Neuronal stem cell (in vitro differentiated cells): ENCODE measurements at places on chromosomes 2 and 18.

DNA sequence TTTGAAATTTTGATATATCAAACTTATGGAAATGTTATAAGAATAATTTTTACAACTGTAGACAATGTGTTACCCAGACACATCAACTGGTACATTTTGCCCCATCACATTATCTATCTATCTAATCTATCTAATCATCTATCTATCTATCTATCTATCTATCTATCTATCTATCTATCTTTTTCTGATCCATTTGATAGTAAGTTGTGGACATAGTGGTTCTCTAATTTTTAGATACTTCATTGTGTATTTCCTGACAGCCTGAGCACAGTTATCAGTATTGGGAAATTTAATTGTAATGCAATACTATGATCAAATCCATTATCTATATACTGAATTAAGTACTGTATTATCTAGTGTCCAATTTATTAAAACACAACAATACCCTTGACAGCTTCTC, 42.0 kb upstream of the TMEM18 start:
- no peak for DNase-seq

- no peak for DNase-seq
Observed at GRCh38 chr2:1940679-1941078, 196.4 kb upstream of the PXDN start.

GRCh38 chr2:103401621-103402020, 639.8 kb downstream of the TMEM182 start:
- peak; percentile 14 for DNase-seq

GRCh38 chr2:152407204-152407721, 72.3 kb downstream of the FMNL2 start:
- peak; percentile 54 for DNase-seq

- no peak for DNase-seq
Observed at GRCh38 chr2:61396005-61396404, 74.9 kb downstream of the USP34 start.

- DNase-seq: no peak
Observed at GRCh38 chr2:101364878-101365277, 22.4 kb downstream of the CREG2 start.

- DNase-seq: no peak
Observed at GRCh38 chr2:181483211-181483610, 26.0 kb downstream of the ITGA4 start.

- no peak for DNase-seq
Observed at GRCh38 chr2:63041592-63041991, 9.0 kb upstream of the OTX1 start.

GRCh38 chr2:61670591-61671501, 132.7 kb upstream of the XPO1 start:
- DNase-seq: no peak

- DNase-seq: no peak
Observed at GRCh38 chr2:239644011-239644410, 243.2 kb upstream of the HDAC4 start.

DNA sequence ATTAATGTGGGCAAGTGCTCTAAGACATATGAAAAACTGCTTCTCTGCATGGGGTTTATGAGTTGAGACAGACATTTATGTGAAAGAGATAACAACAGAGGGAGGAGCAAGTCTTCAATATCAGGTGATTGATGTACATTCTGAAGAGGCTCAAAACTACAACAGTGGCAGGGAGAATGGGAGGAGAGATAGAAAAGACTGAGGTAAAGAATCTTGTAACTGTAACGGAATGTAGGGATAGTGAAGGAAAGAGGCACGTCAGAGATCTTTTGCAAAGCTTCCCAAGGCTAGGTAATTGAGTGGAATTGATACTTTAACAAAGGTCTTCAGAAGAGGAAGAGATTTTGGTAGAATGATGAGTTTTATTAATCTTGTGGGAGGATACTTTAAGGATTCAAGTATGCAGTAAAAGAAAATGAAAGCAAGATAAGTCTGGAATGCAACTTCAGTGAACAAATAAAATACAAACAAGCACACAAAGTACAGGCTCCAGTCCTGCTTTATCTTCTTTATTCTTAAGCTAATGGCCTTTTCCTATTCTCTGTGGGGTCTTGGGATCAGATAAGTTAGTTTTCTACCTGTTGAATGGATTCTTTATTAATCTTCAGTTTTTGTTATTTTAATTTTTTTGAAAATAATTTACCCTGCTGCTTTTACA, 15.0 kb downstream of the SMAD4 start:
- peak; percentile 18 for DNase-seq

DNA sequence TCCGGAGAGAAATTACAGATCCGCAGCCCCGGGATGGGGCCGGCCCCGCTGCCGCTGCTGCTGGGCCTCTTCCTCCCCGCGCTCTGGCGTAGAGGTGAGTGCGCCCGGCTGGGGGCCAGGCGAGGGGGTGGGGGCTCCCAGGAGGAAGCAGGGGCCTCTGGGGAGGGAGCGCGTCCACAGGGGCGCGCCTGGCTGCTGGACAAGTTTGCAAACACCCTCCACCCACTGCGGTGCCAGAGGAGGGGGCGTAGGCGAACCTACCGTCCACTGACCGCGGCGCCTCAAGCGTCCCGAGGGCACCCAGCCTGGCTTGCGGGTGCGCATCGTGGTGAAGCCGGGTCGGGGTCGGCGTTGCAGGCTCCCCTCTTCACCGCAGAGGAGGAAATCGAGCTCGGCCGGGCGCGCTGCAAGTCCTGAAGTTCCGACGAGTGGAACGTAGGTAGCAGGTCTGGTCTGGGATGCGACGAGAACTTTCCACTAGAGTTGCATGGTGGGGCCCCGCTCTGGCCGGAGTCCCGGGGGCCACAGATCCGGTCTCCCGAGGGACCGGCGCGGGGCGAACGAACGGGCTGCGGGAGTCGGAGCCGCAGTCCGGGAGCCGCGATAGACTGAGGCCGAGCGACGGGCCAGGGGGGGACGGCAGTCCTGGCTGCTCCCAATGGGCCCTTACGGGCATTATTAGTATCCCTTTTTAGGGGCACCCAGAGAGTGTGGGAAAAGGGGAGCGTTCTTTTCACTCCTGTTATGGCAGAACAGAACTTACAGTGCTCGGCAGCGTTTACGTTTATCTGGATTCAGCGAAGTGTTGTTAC, 502 bp downstream of the MERTK start:
- peak; percentile 61 for DNase-seq

- DNase-seq: no peak
Observed at GRCh38 chr18:29188760-29189159, 1011.8 kb upstream of the CDH2 start.

- DNase-seq: no peak
Observed at GRCh38 chr2:231391981-231392380, 3.5 kb upstream of the B3GNT7 start.

GRCh38 chr2:181038796-181039195, 58.4 kb downstream of the UBE2E3 start:
- DNase-seq: no peak

- no peak for DNase-seq
Observed at GRCh38 chr2:25842155-25842554, 36.1 kb downstream of the ASXL2 start.

DNA sequence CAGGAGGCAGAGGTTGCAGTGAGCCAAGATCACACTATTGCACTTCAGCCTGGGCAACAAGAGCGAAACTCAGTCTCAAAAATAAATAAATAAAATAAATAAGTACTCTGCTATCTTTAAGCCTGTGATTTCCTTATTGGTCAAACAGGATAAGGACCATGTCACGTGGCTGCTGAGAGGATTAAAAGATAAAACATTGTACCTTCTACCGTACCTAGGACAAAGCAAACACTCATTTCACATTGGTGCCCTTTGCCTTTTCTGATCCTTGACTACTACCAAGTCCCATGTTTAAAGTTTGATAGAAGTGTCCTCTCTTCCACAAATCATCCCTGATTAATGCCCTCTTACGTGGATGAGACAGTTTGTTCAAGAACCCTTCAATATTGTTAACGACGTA, 120.2 kb upstream of the TFCP2L1 start:
- no peak for DNase-seq

DNA sequence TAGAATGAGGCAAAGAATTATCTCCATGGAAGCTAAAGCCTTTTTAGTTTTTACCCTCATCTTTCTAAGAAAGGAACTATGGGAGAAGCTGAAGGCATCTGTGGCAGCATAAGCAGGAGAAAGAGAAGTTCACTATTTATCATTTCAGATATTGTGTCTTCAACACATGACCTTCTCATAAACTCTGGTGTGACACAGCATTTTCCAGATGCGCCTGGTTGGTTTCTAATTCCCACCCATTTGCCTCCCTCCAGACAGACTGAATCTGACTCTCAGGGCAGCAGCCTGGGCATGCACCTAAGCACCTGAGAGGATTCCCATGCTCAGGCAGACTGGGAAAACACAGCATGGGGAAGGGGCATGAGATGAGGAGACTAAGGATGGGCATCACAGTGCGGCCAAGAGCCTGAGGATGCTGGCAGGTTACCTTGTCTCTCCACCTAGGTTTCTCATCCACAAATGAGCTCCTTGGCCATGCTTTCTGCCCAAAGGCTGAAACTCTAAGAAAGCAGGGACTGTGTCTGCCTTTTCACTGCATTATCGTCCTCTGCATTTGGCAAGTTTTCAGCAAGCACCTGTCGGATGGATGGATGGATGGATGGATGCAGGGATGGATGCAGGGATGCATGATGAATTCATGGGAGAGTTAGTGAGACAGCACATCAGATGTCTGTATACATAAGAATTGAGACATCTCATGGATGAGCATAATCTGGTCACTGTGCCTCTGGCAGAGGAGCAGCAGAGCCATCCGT, 28.8 kb upstream of the SULT1C4 start:
- no peak for DNase-seq

DNA sequence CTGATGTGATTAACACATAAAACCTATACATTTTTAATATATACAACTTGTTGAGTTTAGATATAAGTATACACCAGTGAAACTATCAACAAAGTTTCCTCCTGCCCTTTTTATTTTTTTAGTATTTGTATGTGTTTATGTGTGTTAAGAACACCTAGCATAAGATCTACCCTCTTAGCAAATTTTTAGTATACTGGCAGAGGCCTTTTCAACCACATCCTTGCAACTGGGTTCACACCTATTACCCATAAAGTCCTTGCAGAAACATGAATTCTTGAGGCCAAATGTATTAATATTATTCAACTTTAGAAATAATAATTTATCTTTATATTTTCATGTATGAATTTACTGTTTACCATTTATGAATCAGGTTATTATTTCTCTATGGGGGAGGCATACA, 119.7 kb upstream of the CRIM1 start:
- no peak for DNase-seq

- DNase-seq: no peak
Observed at GRCh38 chr2:134611316-134611715, 107.5 kb downstream of the TMEM163 start.

- no peak for DNase-seq
Observed at GRCh38 chr2:175465101-175465500, 283.6 kb upstream of the ATP5MC3 start.

DNA sequence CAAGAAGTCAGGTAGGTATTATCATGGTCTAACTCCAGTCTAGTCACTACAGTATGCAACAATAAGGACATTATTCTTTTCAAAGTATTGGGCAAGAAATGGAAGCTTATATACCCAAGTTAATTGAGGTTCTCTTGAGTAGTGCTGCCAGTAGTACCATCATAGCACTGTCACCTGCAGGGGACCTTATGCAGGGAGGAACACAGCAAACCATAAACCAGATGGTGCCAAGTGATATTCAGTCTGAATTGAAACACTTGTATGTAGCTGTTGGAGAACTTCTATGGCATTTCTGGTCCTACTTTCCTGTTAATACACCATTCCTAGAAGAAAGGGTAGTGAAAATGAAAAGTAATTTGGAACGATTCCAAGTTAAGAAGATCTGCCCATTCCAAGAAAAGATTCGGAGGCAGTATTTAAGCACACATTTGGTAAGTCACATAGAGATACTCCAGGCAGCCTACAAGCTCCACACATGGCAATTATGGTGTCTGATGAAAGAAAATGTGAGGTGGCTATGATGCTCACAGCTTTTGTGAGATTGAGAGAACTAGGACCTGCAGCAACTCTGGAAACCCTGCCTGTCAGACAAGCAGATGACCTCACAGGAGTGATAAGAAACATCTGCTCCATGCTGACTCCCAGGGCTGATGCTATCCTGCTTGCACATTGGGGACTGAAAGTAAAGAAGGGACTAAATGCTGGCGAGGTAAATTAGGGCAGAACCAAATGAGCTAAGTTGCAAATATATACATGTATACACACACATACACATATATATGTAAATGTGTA, 174.7 kb downstream of the MC4R start:
- no peak for DNase-seq

DNA sequence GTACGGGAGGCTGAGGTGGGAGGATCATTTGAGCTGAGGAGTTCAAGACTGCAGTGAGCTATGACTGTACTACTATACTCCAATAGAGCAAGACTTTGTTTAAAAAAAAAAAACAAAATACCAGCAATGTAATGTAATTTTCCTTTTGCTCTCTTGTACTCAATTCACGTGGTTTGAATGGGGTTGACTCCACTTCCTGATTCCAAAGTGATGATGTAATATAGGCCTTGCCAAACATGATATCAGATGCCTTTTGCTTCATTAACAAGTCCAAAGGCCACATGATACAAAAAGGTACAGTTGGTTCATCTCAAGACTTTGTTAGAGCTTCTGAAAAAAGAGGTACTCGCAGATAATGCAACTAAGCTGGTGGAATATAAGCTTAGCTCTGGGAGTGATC, 321.8 kb downstream of the ZEB2 start:
- DNase-seq: no peak

- no peak for DNase-seq
Observed at GRCh38 chr2:32750880-32751279, 123.0 kb downstream of the TTC27 start.

DNA sequence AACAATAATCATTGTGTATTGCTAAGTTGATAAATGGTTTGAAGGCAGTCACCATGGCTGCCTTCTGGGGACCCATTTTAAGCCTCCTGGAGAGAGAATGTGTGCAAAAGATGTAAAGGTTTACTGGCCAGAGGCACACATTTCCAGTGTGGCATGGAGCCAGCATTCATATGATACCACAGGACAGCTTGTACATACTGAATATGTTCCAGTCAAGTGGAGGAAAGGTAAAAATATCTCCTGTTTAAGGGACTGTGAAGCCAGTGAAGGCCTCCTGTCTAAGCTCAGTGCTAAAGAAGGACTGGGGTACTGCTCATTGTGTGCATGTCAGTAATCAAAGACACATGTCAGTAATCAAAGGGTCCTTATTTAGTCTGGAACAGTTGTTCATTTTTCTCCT, 119.2 kb downstream of the BABAM2 start:
- no peak for DNase-seq

DNA sequence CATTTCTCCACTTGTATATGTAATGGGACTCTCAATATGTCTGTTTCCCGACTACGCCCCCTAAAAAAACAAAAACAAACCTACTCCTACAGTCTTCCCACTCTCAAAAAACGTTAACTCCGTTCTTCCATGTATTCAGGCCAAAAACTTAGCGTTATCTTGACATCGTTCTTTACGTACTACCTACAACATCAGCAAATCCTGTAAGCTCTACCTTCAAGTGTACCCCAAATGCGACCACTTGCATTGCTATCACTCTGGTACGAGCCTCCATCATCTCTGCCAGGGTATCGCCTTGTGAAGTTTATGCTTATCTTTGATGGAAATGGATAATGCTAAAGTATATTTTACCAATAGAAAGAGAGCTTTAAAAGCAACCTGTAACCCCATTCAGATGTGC, 479 bp downstream of the GPATCH11 start:
- DNase-seq: no peak
